ENCODE measurements at places on chromosomes 3 and 15.

GRCh38 chr3:114866430-114866829 is 280.7 kb downstream of the ZBTB20 start:
- DNase-seq, result no peak

- no peak for DNase-seq
These were observed 8.1 kb downstream of the CPN2 start for GRCh38 chr3:194342861-194343560.

DNA sequence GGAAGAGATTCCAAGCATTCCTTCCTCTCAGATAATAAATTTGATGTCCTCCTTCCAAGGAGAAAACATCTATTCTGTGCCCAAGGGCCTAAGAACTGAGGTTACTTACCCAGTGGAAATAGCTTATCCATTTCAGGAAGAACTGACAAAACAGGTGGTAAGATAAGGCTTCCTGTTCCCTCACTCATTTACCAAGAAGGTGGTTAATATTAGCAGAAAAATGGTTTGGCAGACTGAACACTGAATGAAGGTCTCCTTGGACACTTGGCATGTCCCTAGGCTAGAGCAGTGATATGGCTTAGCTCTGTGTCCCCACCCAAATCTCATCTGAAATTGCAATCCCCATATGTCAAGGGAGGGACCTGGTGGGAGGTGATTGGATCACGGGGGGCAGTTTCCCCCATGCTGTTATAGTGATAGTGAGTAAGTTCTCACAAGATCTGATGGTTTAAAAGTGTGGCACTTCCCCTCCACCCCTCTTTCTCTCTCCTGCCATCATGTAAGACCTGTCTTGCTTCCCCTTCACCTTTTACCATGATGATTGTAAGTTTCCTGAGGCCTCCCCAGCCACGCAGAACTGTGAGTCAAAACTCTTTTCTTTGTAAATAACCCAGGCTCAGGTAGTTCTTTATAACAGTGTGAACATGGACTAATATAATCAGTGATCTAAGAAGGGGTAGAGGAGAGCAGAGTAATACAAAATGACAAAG is 127.4 kb downstream of the ST8SIA2 start:
- no peak for DNase-seq

DNA sequence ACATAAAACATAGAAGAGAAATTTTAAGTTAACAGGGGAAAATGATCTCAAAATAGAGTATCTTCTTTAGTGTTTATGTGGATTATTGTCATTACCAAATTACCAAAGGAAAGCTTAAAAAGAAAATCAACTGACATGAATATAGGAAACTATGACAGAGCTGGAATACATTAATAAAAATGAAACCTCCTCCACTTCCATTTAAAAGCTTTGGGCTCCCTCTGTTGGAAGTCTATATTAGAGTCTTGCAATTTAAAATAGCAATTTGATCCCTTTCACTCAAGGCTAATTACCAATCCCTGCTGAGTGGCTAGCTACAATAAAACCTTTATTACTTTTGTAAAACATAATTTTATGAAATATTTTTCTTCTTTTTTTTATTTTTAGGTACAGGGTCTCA is 61.4 kb upstream of the IMPG2 start:
- DNase-seq, result no peak

GRCh38 chr3:53824795-53825194 is 21.4 kb downstream of the CHDH start:
- DNase-seq, result no peak

DNA sequence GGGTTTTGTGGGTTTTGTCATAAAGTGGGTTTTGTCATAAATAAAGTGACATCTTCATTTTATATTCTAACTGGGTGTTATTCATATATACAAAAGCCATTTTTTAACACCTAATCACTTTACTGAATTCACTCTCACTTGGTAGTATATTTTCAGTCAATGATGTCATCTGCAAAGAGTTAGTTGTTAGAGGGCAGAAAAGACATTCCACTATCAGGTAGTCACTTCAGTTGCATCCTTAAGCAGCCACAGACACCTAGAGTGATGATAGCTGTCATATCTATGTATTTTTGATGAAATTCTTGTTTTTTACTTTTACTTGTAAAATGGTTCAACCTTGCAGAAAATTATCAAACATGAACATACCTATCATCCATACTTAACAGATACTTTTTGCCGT is 89.0 kb downstream of the DHX36 start:
- no peak for DNase-seq

DNA sequence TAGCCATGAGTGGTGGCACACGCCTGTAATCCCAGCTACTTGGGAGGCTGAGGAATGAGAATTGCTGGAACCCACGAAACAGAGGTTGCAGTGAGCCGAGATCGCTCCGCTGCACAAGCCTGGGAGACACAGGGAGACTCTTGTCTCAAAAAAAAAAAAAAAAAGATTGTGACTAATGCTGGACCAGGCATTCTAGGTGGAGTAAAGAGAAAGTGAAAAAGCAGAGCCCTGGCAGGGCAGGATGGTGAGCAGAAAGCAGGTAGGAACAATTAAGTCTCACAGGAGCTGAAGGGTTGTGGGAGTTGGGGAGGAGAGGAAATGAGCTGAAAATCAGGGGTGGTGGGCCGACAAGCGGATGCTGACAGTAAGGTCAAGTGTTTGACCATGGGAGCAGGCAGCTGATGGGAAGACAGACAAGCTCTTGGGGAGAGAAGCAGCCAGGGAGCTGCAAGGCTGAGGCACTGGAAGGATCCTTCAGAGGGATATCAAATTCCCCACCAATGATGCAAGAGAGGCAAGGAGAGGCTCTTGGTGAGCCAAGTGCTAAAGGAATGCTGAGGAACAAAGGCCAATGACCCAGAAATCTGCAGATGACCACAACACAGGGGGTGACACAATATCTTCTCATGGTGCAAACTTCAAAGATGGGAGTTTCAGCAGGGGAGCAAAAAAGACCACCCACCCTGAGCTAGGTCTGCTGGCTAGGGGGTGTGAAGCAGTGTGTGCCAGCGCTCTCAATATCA is 251.1 kb downstream of the ULK4 start:
- no peak for DNase-seq

DNA sequence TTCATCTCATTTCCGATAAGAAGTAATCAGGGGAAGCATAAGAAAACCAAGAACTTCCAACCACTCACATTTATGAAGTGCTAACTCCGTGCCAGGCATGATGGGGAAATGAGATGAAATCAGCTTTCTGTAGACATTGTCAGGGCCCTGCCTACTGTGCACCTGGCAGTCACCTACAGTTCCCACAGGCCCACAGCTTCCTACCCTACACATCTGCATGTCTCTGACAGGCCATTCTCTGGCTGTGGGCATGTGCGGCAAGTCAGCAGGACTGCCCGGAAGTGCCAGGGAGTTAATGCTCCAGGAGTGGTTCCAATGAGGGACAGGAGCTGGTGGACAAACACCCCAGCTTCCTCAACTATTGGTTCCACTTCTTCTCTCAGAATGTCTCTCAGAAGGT is 24.3 kb downstream of the EIF1B start:
- DNase-seq, result no peak

- DNase-seq, result no peak
These were observed 57.7 kb downstream of the FEM1B start for GRCh38 chr15:68335251-68335650.

- DNase-seq, result no peak
These were observed 76.8 kb upstream of the KLHL25 start for GRCh38 chr15:85871545-85871944.

DNA sequence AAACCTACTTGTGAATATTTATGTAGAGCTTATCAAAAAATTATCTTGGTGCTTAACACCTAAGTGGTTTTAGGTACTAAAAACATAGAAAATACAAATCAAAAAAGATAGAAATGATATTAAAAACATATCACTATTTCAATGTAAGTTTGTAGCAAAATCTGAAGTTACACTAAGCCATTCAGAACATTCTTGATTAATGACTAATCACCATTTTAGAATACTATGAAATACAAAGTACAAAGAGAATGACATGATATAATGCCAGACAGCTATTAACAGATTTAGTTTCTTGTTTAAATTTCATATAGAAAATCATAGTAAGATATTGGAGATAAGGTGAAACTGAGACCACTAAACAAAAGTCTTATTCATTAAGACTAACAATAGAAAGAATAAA is 169.7 kb upstream of the AGTR1 start:
- no peak for DNase-seq

- DNase-seq, result no peak
These were observed 2.8 kb downstream of the CLSTN2 start for GRCh38 chr3:139937674-139938279.

GRCh38 chr3:27637346-27637995 is 84.7 kb downstream of the EOMES start:
- DNase-seq, result no peak

DNA sequence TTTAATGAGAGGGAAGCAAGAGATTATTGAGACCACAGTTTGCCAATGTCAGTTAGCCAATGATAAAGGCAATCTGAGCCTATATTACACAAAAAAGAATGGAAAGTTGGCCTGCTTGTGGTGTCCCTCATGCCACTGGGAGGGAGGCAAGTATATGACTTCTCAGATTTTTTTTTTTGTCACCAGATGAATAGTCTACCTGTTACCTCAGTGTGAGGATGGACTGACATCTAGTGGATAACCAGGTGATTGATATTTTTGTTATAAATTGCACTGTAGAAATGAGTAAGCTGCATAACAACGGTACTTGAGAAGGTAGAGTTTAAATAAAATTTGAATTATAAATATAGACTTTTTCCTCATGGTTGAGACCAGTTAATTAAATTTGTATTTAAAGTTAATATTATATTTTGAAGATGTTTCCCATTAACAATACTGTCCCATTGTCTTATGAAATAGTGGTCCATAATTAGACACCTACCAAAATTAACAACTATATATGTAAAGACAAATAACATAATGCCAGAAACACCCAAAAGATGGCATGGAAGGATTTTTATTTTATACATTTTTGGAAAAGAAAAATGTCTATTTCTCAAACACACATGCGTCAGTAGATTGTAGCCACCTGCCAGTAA is 237.8 kb upstream of the GADL1 start:
- no peak for DNase-seq

DNA sequence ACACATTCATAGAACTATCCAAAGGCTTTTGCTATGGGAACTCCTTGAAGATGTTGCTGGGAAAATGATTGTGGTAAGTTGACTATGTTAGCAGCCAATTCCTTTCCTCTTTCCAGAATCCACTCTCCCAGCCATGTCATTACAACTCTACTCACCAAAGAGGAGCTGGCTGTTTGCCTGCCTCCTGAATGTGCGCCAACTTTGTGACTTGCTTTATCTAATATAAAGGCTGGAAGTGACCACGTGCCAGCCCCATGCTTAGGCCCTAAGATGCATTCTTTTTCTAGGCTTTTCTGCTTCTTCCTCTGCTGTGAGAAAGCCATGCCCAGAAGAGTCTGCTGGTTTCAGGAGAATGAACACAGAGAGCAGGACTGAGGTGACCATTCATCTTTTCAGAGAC is 182.2 kb downstream of the GABRB3 start:
- no peak for DNase-seq

DNA sequence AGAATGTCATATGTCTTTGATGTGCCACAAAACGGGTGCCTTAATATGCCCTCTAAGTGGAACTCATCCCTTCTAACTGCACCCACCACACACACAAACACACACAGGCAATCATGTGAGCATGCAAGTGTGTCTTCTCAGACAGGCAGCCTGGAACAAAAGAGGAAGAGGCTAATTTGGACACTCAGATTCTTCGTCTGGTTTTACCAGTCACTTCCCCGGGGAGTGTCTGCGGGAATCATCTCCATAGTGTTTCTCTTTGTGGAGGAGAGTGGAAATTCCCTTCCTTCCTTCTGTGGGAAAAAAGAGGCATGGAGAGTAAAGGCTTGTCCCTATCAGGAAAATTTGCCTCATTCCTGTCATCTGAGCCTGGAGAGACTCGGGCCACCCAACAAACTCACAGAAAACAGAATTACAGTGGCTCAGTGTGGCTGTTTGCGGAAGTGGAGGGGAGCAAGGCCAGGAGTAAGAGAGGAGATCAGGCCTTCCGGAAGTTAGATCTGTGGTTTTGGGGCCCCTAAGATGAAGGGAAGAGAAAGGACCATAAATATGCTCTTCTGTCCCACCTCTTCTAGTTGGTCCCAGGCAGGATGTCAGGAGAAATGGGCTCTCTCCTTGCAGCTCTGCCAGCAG is 212.6 kb upstream of the SEMA6D start:
- DNase-seq, result no peak

GRCh38 chr3:134658555-134658954 is 7.7 kb upstream of the KY start:
- DNase-seq, result no peak

DNA sequence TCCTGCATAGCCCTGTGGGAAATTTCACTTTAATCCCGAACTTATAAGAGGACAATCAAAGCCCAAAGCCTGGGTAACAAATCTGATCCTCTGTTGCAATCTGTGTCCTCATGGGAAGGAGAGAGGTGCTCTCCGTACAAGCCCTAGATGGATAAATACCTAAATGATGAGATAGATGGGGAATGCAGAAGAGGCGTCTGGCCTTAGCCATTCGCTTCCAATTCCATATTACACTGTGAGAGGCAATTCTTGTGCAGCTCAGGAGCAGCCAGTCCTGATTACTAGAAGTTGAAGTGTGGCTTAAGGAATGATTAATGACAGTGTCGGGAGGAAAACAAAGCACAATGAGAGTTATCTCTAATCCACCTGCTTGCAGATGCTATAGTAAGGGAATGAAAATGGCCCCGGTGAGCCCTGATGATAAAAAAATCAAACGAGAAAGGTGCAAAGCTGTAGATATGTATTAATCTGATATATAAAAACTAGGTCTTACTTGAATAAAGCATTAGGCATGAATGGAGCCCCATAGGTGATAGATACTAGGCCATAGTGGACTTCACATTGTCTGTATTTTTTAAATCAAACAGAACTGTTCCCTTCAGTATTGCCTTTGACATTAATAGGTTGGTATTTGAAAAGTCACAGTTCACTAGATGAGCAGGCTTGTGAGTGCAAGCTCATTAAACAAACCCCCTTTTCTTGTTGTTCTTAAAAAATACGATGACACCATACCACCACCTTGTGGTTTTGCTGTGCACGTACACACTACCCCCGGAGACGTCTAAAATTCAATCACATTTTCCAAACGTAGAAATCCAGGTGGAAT is 54.2 kb upstream of the TMCO5A start:
- no peak for DNase-seq

GRCh38 chr3:86930831-86931230 is 60.1 kb downstream of the VGLL3 start:
- DNase-seq, result no peak

DNA sequence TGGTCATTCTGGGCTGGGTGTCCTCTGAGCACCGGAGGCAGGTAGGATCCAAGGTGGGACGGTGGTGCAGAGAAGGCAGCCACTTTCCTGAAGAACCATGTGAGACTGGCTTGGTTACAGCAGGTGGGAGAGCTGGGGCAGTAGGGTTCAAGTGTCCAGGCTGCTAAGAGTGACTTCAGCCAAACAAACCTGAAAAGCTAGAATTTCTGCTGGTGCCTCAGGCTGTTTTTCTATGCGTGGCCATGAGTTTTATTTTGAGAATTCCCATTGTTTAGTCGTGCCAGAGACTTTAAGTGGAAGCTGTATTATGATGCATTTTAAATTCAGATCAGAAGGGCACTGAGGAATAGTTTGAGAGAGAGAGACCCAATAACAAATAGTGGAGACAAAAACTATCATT is 20.1 kb downstream of the USP13 start:
- no peak for DNase-seq

All from T-helper 1 cell (primary cell).